ENCODE measurements at places on chromosomes 12 and 14.

DNA sequence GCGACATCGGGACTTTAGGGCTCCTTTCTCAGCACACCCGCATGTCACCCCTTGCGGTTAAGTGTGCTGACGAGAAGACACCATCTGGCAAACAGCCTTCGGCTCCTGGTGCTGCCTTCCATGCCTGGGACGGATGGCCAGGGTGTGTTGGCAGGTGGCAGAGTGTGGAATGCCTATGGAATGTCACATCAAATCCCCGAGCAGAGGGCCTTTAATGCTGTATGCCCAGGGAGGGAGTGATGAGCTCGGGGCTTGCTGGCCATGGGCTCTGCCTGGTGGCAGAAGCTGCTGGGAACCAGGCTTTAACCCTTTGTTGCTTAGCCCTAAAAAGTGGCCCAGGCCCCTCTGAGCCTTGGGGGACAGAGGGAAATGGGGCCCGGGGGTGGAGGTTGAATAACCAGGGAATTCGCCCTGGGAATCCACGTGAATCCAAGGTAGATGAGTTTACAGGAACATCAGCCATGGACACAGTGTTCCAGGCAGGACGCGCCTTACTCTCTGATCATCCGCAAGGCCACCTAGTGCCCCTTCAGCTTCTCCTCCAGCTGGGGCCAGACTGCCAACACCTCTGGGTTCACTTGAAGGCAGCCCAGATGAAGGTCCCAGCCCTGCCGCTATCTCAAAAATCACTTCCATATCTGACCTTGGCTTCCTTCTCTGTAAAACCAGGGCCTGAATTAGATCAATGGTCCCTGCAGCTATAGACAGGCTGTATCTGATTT is 17.4 kb downstream of the FAM181A start:
- no peak for DNase-seq

DNA sequence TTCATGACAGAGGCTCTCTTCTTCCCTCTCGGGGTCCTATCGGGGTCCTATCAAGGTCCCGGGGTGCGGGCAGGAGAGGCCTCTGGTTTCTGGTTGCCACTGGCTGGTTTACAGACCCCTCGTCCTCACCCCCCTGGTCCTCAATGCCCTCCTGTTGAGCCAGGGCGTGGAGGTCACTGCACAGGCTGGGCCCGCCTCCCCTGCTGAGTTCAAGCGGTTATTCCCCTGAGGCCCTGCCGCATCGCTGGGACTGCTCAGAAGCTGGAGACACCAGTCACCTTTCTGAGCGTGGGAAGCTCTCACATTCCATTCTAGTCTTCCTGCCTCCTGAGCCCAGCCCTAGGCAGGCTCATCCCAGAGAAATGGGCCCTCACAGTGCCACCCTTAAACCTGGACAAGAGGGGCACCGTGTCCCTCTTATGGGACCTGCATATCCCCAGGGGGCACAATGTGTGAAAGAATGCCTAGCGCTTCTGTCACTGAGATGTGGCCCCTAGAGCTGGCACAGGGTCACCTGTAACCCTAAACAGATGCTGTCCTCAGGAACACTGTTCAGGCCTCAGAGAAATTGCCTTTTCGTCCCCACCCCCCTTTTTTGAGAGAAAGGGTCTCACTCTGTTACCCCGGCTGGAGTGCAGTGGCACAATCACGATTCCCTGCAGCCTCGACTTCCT is 177.7 kb upstream of the RGS6 start:
- no peak for DNase-seq

DNA sequence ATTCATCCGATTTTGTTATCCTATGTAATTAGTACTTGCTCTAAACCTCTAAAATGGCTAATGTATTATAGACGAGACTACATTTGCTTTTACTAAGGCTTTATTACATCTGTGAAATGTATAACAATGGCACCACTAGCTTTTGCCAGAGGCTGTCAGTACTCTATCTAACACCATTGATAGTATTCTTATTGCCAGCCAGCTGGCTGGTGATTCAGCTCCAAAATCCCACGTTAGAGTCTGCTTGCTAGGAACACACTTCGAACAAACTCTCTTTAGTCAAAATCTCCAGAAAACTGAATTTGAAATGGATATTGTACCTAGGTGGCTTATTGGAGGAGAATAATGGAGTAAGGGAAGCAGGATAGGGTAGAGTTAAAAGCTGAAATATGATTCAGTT is 839.2 kb downstream of the SLC6A15 start:
- no peak for DNase-seq

DNA sequence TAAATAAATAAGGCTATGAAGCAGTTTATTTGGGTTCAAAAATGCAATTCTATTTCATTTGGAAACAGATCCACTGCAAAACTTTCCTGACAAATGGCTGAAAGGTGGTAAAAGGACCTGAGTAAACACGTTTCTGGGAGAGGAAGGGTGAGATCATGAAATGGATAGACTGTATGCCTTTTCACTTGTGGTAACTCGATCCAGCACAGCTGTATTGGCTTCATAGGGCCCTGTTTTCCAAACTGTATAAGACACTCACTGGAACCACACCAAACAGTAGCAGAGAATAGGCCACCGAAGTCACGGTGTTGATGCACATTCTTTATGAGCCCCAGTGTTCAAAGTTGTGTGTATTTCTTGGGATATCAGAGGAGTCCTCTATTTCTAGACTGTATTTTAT is 325.2 kb upstream of the DIO2 start:
- DNase-seq, result no peak

DNA sequence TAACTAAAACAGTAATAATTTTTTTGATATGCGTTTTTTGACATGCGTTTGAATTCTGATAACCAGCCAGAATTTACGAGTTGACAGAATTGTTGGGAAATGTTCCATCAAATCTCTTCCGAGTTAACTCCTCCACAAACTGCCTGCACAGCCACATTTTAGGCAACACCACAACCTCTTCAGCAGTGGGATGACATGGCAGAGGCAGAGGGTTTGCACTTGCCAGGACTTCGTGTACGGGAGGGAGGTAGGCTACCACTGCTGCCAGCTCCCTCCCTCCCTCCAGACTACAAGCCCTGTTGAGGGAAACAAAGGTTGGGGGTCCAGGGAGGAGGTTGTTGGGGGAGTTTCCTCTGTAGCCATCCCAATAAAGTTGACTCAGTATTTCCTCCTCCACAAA is 14.5 kb upstream of the ACTR6 start:
- DNase-seq, result no peak

- DNase-seq, result peak; percentile 9
Measured at GRCh38 chr12:49950273-49951251, at the start of gene AQP2. Gene AQP2, plus strand, starts transcription at chr12:49950737. Its CDS starts 94 bp downstream, at chr12:49950831.

DNA sequence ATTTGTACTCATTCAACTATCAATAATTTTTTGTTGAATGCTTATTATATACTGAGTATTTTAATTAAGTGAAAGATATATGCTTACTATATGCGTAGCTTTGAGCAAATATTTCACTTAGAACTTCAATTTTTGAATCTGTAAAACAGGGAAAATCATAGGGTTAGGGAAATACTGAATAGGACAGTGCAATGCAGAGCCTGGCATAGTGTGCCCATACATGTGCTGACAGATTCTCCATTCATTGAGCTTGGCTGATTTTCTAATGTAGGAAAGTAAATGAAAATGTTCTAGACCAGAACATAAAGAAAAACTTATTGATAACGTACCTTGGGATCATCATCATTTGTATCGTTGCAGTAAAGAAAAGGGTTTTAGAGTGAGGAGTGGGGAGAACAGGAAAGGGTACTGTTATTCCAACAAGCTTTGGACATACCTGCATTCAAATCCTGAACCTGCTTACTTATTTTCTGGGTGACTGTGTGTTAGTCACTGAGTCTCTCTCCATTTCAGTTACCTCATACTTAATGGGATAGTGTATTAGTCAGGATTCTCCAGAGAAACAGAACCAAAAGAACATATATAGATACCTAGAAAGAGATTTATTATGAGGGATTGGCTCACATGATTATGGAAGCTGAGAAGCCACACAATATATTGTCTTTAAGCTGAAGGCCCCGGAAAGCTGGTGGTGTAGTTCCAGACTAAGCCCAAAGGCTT is 436.4 kb downstream of the ADAMTS20 start:
- no peak for DNase-seq

GRCh38 chr14:22280497-22281316 is 308.3 kb downstream of the DAD1 start:
- DNase-seq, result no peak

- no peak for DNase-seq
Measured at GRCh38 chr14:33515441-33515840, 435.4 kb downstream of the EGLN3 start.

GRCh38 chr14:37889087-37889486 is 293.7 kb downstream of the TTC6 start:
- DNase-seq, result no peak

DNA sequence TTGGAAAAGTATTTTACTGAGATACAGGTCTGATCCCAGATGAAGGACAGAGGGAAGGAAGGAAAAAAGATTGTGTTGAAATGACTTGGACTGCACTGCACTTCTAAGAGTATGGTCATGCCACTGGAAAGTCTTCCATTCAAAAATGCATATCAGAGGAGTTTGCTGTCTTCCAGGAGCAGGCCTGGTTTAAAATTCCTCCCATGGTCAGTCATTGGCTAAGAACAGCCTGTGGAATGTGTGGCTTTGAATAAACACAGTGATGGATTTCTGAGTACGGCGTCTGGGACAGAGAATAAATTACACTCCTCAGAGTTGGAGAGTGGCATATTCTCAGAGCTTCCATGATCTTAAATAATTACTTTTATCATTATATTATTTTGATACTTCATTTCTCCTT is 245.8 kb upstream of the PDZRN4 start:
- DNase-seq, result no peak

DNA sequence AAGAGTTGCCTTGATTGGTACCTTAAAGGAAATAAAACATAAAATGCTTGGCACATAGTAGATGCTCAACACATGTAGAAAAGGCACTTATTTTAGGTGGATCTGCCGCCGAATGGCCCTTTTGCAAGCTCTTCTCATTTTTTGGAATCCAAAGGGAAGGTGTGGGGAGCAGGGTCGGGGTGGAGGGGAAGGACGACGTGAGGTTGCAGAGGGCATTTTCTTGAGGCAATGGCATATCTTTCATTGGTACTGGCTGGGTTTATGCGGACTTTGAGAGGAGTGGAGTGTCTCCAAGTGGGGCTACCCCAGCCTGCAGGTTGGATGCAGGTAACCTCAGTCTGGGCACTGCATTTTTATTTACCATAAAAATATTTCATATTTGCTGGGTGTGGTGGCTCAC is 8.1 kb downstream of the RTL1 start:
- DNase-seq, result no peak

DNA sequence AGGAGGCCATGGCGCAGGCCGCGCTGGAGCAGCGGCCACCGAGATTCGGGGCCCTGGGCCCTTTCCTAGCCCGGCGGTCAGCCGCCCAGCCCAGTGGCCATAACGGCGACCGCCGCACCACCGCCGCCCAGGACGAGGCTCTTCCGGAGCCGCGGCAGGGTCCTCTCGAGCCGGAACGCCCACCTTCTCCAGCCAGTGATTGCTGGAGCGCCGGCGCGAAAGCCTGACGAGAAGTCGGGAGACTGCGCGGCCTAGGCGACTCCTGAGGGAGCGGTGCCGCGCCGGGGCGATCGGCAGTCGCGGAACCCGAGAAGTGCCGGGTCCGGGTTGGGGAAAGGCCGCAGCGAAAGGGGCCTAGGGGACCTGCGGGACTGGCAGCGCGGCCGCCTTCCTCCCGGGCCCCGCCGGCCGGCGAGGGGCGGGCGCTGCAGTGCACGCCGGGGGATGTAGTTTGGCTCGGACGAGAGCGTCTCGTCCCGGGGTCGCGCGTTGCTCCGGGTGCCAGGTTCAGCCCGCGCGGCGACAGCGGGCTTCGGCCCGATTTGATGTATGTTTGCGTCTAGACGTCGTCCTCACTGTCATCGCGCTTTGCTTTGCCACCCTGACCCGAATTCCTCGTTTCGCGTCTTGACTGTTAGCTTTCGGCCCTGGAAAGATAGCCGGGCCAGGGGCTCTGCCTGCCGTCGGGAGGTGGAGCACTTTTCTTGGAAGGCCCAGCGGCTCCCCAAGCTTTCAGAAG is at the start of gene VTI1B:
VTI1B (minus strand) TSS at position 153 of the 739 bp plus-strand sequence; CDS start at position 10, 143 bp downstream.
- peak; percentile 91 for DNase-seq

DNA sequence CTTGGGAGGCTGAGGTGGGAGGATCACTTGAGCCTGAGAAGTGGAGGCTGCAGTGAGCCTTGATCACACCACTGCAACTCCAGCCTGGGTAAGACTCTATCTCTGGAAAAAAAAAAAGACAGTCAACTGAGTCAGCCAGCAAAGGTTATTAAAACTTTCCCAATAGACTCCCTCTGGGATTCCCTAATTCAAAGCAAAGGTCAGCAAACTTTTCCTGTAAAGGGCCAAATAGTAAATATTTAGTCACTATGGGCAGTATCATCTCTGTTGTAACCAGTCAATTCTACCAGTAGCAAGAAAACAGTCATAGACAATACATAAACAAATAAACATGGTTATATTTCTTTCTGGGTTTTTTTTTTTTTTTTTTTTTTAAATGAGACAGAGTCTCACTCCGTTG is 122.5 kb downstream of the IPO8 start:
- DNase-seq, result no peak

DNA sequence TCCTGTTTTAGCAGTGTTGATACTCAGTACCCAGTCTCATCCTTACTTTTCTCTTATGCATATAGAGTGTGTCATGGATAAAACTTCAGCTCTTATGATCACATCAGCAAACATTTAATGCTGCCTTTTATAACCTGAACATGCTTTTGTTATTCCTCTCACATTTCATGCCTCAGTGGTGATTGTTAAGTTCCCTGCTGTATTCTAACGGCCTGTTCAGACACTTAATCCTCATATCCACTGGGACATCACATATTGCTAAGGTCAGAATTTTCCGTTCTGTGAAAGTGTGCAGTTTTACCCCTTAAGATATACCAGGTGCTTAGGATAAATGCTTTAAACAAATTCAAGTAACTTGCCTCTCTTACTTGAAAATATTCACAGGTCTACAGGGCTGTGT is 268.7 kb upstream of the SEL1L start:
- no peak for DNase-seq

GRCh38 chr14:92484132-92484823 is 29.3 kb upstream of the RIN3 start:
- DNase-seq, result no peak

GRCh38 chr14:67773844-67774377 is 42.5 kb downstream of the ZFYVE26 start:
- no peak for DNase-seq

DNA sequence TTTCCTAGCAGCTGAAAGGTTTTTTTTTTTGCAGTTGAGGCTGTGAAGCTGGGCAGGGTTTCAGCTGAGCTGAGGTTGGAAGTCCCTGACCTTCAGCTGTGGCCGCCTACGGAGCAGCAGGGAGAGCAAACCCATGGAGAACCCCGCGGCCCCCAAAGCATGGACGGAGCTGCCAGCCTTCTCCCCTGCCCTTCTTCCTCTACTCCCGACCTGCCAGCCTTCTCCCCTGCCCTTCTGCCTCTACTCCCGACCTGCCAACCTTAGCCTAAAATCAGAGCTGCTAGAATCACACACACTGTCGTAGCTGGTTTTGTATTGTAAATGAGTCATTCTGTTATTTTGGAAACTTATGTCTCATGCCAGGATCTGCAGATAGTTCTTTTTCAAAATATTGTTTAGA is 74.6 kb downstream of the PPP2R5C start:
- DNase-seq, result no peak

DNA sequence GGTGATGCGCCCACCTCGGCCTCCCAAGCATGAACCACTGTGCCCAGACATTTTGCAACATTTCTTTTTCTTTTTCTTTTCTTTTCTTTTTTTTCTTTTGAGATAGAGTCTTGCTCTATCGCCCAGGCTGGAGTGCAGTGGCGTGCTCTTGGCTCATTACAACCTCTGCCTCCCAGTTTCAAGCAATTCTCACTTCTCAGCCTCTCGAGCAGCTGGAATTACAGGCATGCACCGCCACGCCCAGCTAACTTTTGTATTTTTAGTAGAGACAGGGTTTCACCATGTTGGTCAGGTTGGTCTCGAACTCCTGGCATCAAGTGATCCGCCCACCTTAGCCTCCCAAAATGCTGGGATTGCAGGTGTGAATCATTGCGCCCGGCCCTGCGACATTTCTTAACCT is 7.6 kb upstream of the CDC42BPB start:
- DNase-seq, result no peak
